ENCODE measurements at places on chromosomes 16 and 17.

GRCh38 chr16:73192232-73192894, 144.4 kb upstream of the ZFHX3 start:
- no peak for DNase-seq

DNA sequence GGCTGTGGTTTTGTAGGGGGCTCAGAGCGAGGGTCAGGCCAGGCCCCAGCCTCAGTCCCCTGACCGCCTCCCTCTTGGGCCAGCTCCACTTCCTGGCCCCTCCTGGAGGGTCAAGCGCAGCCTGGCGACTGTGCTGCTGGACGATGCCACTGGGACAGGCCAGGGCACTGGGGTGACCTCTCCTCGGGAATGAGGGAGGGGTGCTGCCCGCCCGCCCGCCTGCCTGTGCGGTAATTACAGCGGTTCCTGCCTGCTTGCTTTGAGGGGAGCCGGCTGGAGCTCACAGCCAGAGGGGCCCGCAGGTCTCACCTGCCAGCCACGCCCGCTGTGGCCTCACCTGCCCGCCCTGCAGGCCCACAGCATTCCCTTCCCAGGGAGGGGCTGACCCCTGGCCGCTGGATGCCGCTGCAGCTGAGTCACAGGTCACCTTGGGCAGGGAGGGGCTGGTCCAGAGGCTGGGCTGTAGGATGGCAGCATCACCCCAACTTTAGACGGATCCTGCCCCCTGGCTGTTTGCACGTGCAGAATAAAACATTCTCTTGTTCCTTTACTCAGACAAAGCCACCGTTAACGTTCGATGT, 76.7 kb upstream of the CBX4 start:
- peak; percentile 52 for DNase-seq

- DNase-seq, result peak; percentile 30
These were observed 1.3 kb upstream of the SLC6A4 start for GRCh38 chr17:30236766-30237165.

DNA sequence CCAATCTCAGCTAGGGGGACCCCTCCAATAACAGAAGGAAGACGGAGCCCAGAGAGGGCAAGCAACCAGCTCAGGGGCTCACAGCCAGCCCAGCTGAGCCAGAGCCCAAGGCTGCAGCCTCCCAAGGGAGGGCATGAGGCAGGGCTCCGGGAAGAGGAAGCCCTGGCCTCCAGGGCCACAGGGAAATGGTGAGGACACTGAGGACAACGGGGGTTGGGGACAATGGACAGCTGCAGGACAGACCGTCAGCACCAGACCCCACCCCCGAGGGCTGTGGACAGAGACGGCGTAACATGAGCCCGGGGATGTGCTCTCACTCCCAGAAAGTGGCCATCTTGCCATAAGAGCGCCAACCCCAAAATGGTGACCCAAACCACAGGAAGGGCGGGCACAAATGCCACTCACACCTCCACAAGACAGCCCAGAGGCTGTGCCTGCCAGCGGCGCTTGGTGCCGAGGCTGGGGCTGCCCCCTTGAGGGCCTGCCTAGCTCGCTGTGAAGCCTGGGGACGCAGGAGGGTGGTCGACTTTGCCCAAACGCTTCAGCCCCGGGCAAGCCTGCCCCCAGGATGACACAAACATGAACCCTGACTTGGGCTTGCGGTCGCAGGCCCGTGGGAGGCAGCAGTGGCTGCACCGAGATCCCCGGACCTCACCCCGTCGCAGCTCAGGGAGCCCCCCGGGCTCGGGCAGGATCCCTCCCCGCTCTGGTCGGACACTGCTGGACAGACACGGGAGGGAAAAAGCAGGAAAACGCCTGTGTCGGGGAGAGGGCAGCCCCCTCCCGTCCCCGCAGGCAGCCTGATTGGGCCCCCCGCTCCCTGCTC, 10.5 kb downstream of the PIMREG start:
- DNase-seq, result no peak

DNA sequence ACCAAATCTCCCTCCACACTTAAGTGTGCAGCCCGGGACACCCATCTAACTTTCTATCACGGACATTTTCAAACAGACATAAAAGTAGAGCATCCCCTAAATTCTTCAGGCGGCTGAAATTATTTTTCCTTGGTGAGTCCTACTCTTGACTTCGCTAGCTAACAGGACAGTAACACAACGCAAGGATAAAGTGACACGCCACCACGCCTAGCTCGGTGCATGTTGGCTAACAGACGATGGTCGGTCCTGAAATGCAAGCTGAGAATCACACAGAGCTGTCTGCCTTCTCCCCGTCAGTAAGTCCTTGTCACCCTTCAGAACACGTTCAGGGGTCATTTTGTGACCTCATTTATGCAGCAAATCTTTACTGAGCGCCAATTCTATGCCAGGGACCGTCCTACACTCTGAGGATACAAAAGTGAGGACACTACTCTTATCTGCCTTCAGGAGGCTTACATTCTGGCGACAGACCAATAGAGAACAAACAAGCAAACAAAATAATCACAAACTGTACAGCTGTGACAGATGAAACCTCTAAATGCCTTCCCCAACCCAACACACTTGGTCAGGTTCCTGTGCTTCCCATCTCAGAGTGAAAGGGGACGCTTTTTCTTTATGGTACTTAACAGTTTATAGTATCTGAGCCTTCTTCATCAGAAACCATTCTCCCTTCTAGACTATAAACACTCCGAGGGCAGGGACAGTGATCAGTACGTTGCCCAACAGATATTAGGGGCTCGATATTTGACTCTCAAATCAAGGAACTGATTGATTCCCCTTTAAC, 1.3 kb downstream of the NTAN1 start:
- DNase-seq, result no peak

GRCh38 chr16:66925322-66925840, at the start of gene RRAD:
Gene RRAD (minus strand): TSS chr16:66925535. CDS start chr16:66925179, 356 bp downstream.
- peak; percentile 69 for DNase-seq

GRCh38 chr17:751269-752001, 629 bp downstream of the GEMIN4 start:
- peak; percentile 66 for DNase-seq

GRCh38 chr16:53209877-53210276, 155.1 kb downstream of the CHD9 start:
- no peak for DNase-seq

DNA sequence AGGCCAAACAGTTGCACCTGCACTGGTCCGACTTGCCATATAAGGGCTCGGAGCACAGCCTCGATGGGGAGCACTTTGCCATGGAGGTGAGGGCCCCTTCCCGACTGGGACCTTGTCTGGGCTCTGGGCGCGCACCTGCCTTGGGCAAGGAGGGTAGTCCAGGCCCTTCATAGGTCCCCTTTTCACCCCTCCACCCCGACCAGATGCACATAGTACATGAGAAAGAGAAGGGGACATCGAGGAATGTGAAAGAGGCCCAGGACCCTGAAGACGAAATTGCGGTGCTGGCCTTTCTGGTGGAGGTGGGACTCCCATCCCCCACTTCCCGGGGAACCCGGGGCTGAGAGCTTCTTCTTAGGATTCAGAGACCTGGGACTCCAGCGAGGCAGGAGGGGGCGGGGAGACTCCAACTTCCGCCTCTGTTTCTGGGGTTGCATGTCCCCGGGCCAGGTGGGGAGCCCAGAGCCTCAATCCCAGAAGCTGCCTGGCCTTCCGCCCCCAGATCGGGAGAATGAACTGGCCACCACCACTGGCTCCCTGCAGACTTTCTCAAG, 7.8 kb downstream of the CA4 start:
- DNase-seq, result no peak

- no peak for DNase-seq
These were observed 227.6 kb downstream of the UTP18 start for GRCh38 chr17:51487947-51488346.

DNA sequence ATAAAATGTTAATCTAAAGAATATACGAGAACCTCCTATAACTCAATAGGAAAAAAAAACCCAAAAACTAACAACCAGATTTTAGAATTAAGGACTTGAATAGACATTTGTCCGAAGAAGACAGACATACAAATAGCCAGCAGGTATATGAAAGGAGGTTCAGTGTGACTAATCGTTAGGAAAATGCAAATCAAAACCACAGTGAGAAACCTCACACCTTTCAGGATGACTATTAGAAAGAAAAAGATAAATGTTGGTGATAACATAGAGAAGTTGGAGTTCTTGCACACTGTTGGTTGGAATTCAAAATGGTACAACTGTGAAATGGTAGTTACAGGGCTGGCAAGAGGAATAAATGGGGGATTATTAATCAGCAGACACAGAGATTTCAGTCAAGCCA, 339.0 kb downstream of the TMEM114 start:
- no peak for DNase-seq

DNA sequence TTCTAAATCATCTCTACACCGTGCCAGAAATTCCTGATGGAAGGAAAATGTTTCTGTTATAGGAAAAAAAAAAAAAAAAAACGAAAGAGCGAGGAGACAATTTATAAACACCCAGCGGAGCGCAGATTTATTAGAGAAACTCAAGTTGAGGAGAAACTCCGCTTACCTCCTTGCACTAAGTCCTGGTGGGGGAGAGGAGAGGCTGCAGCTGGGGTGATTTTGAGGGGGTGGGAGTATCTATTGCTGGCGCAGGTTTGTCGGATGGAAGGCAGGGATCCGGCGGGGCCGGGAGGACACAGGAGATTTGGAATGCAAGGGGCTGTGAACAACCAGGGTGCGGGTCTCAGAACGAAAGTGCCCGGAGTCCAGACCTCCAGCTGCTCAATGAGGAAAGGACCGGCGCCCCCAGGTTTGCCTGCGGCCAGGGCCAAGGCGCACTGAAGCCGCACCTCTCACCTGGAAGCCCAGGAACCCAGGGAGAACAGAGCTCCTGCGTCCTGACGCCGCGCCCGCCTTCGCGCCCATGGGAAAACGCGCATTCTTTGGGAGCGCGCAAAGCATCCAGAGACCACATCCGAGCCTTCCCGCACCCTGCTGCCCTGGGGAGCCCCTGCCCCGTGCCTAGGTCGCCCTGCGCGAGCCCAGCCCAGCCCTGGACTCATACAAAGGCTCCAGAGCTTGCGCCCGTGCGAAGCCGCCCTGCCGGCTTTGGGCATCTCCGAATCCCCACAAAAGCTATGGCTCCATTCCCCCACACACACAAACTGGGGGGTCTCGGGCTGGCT, 2.6 kb upstream of the HOXB8 start:
- no peak for DNase-seq

DNA sequence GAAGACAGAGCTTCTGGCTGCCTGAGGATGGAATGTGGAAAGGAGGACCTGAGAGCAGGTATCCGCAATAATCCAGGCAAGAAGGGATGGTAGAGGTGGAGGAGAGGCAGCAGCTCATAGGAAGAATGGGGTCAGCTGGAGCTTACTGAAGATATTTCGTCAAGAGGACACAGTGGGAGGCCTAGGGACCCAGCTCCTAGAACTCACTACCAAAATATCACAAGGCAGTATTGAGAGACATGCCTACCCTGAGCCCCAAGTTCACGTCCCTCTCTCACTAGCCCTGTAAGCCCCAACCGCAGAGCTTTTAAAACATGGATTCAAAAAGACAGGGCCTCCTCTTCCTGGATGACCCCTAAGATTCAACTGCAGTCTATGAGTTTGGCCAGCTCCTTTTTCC, 14.2 kb upstream of the CCL8 start:
- no peak for DNase-seq

DNA sequence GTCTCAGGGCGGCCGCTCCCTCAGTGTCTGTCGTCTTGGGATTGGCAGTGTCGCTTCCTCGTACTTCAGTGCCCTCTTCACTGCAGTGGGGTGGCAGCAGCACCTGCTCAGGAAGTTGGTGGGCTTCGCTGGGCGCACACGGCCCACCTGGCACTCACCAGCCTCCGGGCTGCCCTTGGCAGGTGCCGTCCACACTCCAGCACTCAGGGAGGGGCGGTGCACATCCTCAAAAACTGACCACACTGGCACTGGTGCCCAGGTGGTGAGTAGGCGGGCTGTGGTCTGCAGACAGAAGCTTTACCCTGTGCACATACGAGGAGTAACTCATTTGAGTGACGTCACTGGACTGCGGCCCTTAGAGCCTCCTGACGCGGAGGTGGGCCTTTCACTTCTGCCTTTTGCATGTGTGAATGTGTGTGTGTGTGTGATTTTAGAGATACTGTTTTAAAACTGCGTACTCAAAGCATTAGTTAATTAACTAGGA, 94.6 kb downstream of the BANP start:
- no peak for DNase-seq

DNA sequence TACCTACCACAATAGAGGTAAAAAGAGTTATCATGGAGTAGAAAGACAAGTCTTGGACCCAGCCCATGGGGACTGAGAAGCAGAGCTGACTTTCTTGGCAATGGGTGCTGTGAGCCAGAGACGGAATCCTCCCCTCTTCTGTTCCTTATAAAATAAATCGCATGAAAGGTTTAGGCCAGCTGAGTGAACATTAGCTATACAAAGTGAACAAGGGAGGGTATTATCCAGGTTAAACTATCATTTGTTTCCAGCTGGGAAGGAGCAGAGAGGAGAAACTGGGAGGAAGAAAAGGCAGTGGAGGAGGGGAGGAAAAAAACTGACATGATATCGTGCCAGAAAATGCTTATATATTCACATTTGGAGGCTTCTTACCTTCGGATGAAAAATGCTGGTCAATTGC, 13.3 kb upstream of the PAFAH1B1 start:
- no peak for DNase-seq

DNA sequence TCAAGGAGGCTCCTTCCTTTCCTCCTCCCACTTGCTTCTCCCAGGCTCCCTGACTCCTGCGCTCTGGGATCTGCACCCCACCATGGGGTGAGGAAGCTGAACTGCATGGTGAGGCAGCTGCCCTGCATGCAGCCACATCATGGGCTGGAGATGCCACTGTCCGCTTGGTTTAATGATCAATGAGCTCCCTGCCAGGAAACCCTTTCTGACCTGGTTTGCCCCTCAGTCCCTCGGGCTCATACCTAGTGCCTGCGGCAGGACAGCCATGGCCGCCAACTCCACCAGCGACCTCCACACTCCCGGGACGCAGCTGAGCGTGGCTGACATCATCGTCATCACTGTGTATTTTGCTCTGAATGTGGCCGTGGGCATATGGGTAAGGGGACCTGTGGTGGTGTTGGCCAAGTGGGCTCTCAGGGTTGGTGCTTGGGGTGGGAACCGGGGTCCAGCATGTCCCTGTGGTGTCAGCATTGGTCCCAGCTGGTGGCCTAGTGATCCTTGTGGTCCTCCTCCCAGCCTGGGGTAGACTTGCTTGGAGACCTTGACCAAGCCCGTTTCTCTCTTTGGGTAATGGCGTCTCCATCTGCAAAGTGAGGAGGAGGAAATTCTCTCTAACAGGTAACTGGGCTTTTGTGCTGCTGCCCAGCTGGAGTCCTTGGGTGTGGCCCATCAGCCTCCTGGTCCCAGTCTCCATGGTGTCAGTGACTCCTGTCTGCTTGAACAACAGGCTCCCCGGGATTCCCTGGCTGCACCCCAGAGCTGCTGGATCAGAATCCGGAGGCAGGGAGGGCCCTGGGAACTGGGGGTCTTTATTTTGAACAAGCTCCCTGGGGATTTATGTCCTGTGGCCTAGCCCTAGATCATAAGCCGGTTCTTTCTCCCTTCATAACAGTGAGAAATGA, at the start of gene SLC5A10:
Gene SLC5A10, plus strand, starts transcription at position 225 of the 902 bp plus-strand sequence. Its CDS starts 41 bp downstream, at position 266.
- no peak for DNase-seq

Data from fibroblast of villous mesenchyme (primary cell).